AML-193 (cell line): ENCODE measurements at places on chromosomes 5 and 9.

GRCh38 chr5:10452768-10453331, 11.2 kb downstream of the ROPN1L start:
- DNase-seq, result peak; percentile 85

GRCh38 chr5:137619191-137619870, 116.6 kb downstream of the KLHL3 start:
- no peak for DNase-seq

GRCh38 chr5:2703041-2703440, 48.4 kb downstream of the IRX2 start:
- DNase-seq, result no peak

DNA sequence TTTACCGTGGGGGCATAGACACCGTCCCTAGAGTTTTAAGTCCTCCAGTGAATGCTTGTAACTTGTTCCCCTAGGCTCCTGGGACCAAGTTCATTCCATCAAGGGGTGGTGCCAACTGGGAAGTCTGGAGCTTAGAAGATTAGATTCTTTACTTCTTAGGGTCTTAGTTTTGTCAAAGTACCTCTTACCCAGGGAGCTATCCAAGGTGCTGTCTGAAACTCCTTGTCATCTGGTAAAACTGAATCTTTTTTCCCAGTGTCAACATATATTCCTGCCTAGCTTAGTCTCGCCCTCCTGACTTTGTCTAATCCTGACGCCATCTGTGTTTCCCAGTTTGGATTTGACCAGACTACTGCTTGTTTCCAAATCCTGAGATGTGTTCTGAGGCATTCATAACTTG, 41.6 kb downstream of the MAMDC2 start:
- no peak for DNase-seq

DNA sequence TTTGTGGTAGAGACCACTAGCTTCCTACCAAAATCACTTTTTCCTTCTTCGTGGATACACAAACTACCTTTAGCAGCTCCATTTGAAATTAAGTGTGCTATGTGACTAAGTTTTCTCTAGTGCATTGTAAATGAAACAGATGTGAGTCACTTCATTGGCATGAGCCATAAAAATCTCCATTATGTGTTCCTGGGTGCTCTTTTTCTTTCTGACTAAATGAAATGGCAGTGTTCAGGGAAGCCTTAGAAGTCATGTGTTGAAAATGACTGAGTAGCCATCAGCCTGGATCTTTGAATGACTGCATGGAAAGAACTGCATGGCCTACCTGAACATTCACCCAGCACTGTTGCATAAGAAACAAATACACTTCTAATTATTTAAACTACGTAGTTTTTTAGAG, 107.9 kb downstream of the NDUFAF2 start:
- no peak for DNase-seq

DNA sequence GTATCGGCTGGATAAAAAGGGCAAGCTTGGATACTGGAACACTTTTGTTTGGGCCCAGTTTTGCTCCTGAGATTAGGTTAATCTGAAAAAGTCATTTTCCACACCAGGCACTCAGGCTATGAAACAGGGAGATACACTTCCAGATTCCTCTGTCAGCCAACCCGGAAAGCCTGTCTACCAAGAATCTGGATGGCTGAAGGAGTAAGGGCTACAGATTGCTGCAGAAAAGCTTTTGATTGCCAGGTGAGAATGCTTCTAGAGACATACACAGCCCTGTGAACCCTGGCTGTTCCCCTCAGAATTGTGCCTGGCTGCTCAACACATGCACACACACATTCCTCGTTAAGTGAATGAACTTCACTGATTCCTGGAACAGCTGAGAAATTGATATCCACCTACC, 114.4 kb downstream of the PSD2 start:
- no peak for DNase-seq

DNA sequence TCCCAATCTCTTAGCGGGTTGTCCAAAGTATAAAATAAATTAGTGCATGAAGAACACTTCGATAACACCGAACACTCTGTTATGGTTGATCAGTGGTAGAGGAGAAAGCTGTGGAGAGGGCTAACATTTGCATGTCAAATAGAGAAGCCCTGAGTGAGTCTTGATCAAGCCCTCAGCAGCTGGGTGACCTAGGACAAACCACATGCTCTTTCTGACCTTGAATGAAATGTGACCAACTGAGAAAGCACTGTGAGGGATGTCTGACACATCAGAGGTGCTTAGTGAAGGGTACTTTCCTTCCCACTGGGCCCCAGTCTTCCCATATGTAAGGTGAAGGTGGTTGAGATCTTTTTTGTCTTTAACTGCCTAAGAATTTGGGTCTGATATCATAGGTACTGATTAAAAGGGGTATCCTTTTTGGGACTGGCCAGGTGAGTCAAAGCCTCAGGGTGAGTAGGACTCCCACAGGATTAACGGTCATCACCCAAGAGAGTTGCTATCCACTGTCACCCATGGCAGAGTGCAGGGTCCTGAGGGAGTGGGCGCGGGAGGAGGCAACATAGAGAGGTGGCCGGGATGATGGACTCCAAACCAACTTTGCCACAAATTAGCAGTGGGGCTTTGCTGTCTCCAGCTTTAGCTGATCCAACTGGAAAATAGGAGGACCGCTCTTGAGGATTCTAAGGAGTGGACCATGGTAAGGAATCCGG, 53.5 kb downstream of the KIF4B start:
- DNase-seq, result no peak

DNA sequence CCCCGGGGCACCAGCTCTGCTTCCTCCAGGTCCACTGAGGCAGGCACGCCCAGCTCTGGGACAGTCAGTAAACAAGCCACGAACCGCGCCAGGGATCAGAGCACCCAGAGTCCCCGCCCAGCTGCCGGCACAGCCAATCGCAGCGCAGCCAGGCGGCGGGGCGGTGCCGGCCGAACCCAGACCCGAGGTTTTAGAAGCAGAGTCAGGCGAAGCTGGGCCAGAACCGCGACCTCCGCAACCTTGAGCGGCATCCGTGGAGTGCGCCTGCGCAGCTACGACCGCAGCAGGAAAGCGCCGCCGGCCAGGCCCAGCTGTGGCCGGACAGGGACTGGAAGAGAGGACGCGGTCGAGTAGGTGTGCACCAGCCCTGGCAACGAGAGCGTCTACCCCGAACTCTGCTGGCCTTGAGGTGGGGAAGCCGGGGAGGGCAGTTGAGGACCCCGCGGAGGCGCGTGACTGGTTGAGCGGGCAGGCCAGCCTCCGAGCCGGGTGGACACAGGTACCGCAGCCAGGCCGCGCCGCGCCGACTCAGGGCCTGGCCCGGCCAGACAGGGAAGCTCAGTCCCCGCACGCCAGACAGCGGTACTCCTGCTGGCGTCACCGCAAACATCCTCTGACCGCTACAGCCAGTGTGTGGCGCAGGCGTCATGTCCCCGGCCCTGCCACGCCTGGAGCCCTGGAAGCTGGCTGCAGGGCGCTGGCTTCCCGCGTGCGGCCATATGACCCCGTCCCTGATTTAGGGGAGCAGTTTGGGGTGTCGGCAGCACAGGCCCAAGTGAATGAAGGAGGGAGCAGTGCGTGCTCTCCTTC, at the start of gene CTSL:
Gene CTSL, plus strand, starts transcription at position 220 of the 810 bp plus-strand sequence. CDS start 1,485 bp downstream, outside the sequence.
- no peak for DNase-seq

- no peak for DNase-seq
Measured at GRCh38 chr9:76373173-76373783, 20.9 kb downstream of the RFK start.

- no peak for DNase-seq
Measured at GRCh38 chr5:115298811-115299210, 2.4 kb upstream of the CCDC112 start.

DNA sequence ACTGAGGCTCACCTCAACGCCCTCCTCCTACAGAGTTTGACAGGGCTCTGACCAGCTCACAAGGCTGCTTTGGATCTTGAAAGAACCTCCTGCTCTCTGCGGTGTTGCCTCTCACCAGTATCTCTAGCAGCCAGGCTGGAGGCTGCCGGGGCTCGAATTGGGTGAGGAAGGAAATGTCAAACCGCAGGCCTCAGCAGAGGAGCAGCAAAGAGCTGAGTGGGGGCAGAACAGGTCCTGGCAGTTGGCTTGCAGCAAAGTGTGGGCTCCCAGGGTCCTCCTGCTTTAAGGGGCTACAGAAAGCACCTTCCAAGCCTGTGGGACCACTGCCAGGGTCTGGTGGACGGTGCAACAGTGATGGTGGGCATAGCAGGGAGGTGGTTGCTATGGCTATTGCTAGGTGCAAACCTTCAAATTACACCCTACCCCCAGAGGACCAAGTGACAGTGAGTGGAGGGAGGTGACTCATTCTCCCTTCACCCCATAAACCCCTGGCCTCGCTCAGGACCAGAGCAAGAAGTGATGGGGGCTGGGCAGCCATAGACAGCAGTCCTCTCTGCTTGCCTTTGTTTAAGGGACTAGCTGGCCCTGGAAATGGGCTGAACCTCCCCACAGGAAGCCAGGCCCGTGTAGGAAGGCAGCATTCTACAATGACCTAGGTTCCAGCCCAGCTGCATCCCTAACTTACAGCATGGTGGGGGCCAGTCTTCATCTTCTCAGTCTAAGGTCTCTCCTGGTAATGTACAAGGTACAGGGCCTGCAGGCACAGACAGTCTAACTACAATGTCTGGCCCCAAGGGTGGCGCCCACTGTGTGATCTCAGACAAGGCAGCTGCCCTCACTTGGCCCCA, 18.7 kb downstream of the LCP2 start:
- peak; percentile 92 for DNase-seq

DNA sequence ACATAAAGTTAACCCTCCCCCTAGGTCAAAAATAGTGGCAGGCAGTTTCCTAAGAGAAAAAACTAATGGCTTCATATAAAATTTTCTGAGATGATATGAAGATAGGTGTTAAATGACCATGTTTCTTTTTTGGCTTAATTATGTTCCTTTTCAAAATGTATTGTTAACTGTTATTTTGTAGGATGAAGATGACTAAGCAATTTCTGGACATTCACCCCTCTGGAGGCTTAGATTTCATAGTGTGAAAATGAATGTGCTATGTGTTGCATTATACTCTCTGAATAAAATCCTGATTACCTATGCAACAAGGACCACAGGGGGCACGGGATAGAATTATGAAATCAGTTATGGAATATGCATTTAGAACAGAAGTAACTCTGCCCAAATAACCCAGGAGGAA, 233.5 kb downstream of the MRPS30 start:
- no peak for DNase-seq

DNA sequence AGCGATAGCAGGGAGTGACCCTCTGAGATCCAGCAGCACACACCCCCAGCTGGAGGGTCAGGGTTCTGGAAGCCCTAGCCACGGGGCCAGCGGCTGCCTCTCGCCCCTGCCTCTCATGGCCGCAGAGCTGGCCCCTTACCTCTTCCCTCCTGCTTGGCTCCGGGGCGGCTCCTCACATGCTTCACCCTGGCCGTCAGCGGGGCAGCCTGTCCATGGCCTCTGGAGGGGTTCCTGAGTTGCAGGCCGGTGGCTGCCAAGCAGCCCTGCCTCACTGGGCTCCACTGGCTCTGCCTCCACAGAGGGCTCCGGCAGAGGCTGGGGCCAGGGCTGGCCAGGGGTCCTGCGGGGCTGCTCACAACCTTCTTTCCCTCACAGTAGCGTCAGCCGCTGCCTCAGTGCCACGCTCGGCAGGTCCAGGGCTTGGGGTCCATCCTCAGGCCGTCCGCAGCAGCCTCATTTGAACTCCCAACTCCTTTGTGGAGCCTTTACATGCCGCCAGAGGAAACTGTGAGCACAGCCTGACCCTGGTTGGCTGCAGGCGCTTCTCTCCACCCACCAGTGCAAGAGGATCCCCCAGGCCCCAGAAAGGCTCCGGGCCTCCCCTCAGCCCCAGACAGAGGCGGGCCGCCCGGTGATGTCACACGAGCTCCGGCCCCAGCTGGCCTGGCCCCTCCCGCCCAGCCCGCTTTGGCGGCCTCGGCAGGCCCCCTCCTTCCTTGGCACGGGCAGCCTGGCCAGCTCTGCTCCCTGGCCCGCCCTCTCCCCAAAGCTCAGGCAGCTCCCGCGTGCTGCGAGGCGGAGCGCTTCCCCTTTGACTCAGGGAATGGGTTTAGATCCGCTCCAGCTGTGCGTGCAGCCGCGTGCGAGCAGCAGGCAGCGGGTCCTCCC, at the start of gene ANGPTL2:
Gene ANGPTL2, minus strand, starts transcription at position 460 of the 888 bp plus-strand sequence. CDS start 13,904 bp downstream, outside the sequence.
- DNase-seq, result no peak

DNA sequence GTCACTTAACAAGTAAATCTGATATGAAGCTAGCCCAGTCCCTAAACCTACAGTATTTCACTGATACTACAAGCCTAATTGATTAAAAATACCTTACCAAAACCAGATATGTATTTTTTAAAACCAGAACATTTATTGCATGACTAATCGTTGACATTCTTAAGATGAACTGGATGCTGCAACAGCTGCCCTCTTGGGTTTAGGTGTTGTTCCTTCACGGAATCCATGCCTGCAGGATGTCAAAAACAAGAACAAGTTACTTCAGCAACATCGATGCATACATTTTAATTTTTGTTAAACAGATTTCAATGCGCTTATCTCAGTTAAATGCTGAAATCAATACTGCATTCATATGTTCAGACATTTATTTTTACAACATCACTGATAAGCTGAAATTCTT, 2.7 kb downstream of the RPL37 start:
- no peak for DNase-seq

GRCh38 chr5:173923218-173924095, 35.3 kb downstream of the CPEB4 start:
- DNase-seq, result no peak

DNA sequence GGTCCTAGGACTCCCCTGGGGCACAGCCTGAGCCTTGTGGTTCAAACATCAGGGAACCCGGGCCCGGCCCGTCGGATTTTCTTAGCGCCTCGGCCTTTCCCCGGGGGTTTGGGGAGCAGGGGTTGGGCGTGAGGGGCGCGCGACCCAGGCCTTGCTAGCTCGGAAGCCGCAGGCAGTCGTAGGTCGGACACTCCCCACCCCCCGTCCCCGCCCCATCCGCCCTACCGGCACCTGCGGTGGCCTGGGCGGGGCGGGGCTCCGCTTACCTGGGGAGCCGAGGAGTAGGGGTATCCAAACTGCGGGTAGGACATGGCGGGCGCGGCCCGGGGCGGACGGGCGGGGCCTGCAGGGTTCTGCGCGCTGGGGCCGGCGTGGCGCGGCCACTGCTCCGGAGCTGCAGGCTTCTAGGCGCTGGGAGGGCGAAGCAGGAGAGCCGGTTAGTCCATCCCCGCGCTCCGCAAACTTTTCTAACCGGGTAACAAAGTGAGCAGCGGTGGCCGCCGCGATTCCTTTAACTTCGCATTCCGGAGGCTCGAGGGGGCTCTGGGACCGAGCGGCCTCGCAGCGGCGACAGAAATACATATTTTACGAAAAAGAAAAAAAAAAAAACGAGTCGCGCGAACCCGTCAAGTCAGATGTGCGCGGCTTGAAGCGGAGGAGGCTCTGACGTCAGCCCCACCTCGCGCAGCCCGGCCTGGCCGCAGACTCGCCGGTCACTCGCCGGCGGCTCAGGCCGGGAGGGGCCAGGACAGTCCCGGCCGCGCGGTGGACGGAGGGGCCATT, at the start of gene IRX4:
Gene IRX4, minus strand, starts transcription at position 589 of the 783 bp plus-strand sequence. Its CDS starts 278 bp downstream, at position 311.
- DNase-seq, result no peak
